ENCODE measurements at places on chromosomes 12 and 14. TPM values are rescaled to one million over a fixed set of nuclear protein-coding genes. Genes with fewer than 3 reads are reported as not detected.

SLC17A8 gene
- total RNA-seq, result not detected

GRCh38 chr14:104639885-104640548 lies 35.4 kb upstream of the TMEM179 start:
- no peak overlapping the region for H3K4me3 ChIP-seq
- no peaks in the 10 kb centered on the region for H3K4me1 ChIP-seq
- no peaks in the 10 kb centered on the region for H3K36me3 ChIP-seq
- peak; percentile 77 for DNase-seq
- H3K27me3 ChIP-seq, result peaks cover 34% of the 10 kb centered on the region
- H3K27ac ChIP-seq, result no peak overlapping the region

- H3K27ac ChIP-seq, result no peak overlapping the region
- no peak overlapping the region for H3K4me3 ChIP-seq
- H3K4me1 ChIP-seq, result no peaks in the 10 kb centered on the region
- H3K27me3 ChIP-seq, result no peaks in the 10 kb centered on the region
Observed at GRCh38 chr14:46417066-46417465, 234.5 kb downstream of the RPL10L start.

- no peaks in the 10 kb centered on the region for H3K36me3 ChIP-seq
- H3K27me3 ChIP-seq, result peaks cover 13% of the 10 kb centered on the region
- H3K4me3 ChIP-seq, result no peak overlapping the region
Observed at GRCh38 chr14:33229269-33229929, 290.7 kb downstream of the NPAS3 start.

GRCh38 chr14:89409961-89410360 lies 7.1 kb downstream of the FOXN3 start:
- H3K4me3 ChIP-seq, result no peak overlapping the region
- no peak overlapping the region for H3K27ac ChIP-seq
- no peak for DNase-seq
- peaks cover 3% of the 10 kb centered on the region for H3K4me1 ChIP-seq
- H3K36me3 ChIP-seq, result no peaks in the 10 kb centered on the region

GRCh38 chr12:132460571-132460970 lies 29.4 kb upstream of the FBRSL1 start:
- DNase-seq, result peak; percentile 45
- H3K4me3 ChIP-seq, result no peak overlapping the region
- H3K4me1 ChIP-seq, result no peaks in the 10 kb centered on the region
- no peak overlapping the region for H3K27ac ChIP-seq
- no peaks in the 10 kb centered on the region for H3K36me3 ChIP-seq

DNA sequence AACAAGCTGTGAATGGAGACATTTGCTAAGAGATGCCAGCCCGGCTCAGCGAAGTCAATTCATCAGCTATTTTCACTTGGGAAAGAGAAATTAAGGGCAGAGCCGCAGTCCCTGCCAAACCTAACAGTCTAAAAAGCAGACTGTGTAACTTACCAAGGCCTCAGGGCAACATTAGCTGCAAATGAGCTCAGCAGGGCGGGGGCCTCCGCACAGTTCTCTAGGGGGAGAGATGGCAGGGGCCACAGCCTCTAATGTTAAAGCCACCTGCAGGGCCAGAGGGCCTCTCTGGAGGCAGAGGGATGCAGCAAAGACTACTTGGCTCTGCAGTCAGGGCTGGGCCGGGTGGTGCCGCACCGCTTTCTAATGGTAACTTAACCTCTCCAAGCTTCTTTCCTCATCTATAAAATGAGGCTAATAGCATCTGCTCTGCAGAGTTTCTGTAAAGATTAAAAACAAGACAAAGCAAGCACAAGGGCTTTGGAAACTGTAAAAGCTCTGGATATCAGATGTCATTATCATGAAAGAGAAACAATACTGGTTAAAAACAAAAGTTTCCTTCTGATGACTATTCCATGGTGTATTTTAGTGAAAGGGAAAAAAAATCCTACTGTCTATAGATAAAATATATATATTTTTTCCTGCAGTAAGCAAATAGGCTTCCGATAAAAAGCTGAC lies 13.4 kb upstream of the GPRC5A start:
- peak; percentile 46 for DNase-seq
- no peaks in the 10 kb centered on the region for H3K27me3 ChIP-seq
- no peaks in the 10 kb centered on the region for H3K36me3 ChIP-seq
- peaks cover 29% of the 10 kb centered on the region for H3K4me1 ChIP-seq
- H3K4me3 ChIP-seq, result no peak overlapping the region

Measured in GM23248 (cell line).